ENCODE measurements at places on chromosomes 4 and X. TPM values are rescaled to one million over a fixed set of nuclear protein-coding genes. Genes with fewer than 3 reads are reported as not detected.

- peak; percentile 54 for DNase-seq
Measured at GRCh38 chr4:163558539-163559044, 64.1 kb downstream of the TMA16 start.

DNA sequence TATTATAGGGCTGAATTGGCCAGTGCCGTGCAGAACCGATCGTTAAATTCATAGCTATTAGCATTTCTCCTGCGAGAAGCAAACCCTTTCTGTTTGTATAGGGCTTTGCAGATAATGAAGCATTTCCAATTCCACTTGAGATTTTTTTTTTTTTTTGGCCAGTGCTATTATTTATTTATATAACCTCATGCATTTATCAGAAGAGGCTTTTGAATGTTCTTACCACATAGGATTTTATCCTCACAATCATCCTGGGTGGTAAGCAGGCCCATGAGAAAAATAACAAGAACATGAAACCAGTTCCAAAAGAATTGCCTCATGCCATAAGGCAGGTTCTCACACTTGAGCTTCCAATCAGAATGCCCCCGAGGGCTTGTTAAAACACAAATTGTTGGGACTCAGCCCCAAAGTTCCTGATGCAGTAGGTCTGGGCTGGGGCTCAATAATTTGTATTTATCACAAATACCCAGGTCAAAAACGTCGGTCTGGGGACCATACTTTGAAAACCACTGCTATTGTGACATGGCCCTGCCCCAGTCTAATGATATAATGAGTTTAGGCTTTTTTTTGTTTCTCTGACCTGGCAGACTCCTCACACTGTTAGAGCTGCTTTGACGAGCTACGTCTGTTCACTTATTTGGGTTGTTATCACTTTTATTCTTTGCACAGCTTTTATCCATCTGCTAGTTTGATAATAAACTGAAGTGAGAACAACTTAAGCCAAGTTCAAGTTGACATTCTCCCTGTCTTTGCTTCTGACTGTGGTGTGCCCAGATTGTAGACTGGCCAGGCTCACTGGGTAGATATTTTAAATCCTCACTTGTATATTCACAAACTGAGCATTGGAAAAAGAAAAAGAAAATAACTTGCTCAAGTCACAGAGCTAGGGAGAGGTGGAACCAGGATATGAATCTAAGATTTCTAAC, 20.1 kb downstream of the SUPT20HL1 start:
- DNase-seq, result no peak

The ZAR1 gene
- not detected for total RNA-seq

The MAGEA2 gene
- total RNA-seq, result not detected

The KCNIP4 gene
- total RNA-seq, result not detected

The CYTL1 gene
- not detected for total RNA-seq

The NAT8L gene
- not detected for total RNA-seq

The TMPRSS11F gene
- total RNA-seq, result not detected

The GCNA gene
- total RNA-seq, result 2.3 TPM

The ADH1B gene
- not detected for total RNA-seq

All from CD4-positive, alpha-beta T cell (primary cell).